Right lobe of liver (tissue), 6 donors: ENCODE measurements at places on chromosomes 2 and 18. TPM values are rescaled to one million over a fixed set of nuclear protein-coding genes. Genes with fewer than 3 reads are reported as not detected.

DNA sequence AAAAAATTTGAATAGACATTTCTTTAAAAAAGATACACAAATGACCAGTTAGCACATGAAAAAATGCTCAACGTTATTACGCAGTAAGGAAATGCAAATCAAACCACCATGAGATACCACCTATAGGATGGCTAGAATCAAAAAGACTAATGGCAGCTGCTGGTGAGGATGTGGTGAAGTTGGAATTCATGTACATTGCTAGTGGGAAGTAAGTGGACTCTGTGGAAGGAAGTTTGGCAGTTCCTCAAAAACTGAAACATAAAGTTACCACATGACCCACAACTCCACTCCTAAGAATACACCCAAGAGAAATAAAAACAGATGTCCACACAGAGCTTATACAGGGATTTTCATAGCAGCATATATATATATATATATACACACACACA lies 51.2 kb downstream of the MBP start:
- no peaks in the 10 kb centered on the region for H3K36me3 ChIP-seq
- H3K27me3 ChIP-seq, result no peaks in the 10 kb centered on the region
- no peaks in the 10 kb centered on the region for H3K4me1 ChIP-seq
- no peak overlapping the region for H3K27ac ChIP-seq
- no peak for DNase-seq
- H3K4me3 ChIP-seq, result no peak overlapping the region

GRCh38 chr2:96872591-96873349 lies 2.9 kb upstream of the SEMA4C start:
- no peak overlapping the region for H3K4me3 ChIP-seq
- H3K27me3 ChIP-seq, result no peaks in the 10 kb centered on the region
- no peak for DNase-seq
- no peak overlapping the region for H3K27ac ChIP-seq

- no peaks in the 10 kb centered on the region for H3K27me3 ChIP-seq
- no peak overlapping the region for H3K27ac ChIP-seq
- H3K4me3 ChIP-seq, result no peak overlapping the region
- H3K36me3 ChIP-seq, result no peaks in the 10 kb centered on the region
- no peaks in the 10 kb centered on the region for H3K4me1 ChIP-seq
Measured at GRCh38 chr2:7607441-7608173, 690.4 kb downstream of the RNF144A start.

DNA sequence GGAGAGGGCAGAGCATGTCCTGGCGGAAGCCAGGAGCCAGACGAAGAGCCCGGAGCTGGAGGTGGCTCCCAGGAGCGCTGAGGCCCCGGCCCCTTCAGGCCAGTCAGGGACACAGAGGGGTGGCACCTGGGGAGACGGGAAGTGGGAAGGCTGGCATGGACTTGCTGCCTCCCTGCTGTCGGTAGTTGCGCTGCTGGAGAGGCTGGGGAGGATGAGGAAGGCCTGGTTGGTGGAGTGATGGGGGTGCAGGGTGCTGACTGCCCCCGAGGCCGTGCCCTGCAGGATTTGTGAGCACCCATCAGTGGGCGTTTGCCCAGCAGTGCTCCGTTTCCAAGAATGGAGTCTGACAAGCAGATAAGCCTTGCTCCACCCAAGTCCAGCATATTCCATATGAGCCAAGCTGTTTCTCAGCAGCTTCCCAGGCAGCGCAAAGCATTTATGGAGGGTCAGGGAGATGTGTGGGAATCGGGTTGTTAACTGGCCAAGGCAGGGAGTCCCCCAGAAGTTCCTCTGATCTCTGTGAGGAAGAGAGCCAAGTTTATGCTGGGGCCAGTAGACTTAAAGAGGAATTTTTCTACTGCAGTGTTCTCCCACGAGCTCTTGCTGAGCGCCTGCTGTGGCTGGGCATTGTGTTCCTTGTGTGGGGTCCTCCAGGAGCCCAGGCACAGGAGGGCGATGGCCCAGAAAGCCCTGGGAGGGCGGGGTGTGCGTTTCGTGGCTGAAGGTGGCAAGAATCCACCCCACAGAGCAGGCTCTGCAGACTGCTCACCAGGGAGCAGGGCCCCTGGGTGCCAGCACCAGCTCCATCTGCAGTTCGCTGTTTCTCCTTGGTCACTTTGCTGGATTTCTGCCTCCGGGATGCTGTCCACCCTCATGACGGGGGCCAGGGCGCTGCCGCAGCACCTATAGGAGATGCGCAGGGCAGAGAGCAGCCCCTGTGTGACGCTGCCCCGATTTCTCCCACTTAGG lies 250.2 kb downstream of the ALPK2 start:
- no peak for DNase-seq
- no peaks in the 10 kb centered on the region for H3K27me3 ChIP-seq
- no peaks in the 10 kb centered on the region for H3K36me3 ChIP-seq
- H3K27ac ChIP-seq, result no peak overlapping the region
- H3K4me3 ChIP-seq, result no peak overlapping the region

DNA sequence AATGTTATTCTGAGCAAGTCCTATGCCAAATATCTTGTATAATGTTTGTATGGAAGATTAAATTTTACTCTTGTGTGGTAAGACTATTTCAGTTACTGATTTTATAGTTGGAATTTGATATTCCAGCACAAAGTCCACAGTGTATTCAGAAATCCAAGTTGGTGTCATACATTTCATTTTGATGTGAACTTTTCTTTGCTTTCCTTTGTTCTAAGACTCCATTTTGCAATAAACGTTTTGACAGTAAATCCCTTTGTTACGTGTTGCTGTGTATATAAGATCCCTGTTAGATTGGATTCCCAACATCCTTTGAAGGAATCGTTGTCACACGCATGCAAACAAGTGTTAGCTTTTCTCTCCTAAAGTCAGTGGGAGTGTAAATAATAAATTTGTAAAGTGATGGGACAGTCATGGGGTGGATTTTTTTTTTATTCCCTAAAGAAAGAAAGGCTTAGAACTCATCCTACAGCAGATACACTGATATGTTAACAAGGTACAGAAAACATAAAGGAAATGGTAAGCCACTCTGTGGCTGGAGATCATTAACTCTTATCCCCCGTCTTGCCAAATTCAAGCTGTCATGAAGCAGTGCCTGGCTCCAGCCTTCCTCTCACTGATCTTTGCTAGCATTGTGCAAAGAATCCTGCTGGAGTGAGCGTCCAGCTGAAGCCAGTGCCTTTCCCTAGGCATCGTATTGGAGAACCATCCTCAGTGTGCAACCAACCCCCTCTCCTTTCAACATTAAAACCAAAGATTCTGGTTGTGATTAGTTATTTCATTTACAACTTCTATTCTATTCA lies 127.6 kb upstream of the CDCA7 start:
- no peak overlapping the region for H3K27ac ChIP-seq
- no peak overlapping the region for H3K4me3 ChIP-seq
- no peak for DNase-seq
- no peaks in the 10 kb centered on the region for H3K27me3 ChIP-seq
- H3K4me1 ChIP-seq, result no peaks in the 10 kb centered on the region
- no peaks in the 10 kb centered on the region for H3K36me3 ChIP-seq

DNA sequence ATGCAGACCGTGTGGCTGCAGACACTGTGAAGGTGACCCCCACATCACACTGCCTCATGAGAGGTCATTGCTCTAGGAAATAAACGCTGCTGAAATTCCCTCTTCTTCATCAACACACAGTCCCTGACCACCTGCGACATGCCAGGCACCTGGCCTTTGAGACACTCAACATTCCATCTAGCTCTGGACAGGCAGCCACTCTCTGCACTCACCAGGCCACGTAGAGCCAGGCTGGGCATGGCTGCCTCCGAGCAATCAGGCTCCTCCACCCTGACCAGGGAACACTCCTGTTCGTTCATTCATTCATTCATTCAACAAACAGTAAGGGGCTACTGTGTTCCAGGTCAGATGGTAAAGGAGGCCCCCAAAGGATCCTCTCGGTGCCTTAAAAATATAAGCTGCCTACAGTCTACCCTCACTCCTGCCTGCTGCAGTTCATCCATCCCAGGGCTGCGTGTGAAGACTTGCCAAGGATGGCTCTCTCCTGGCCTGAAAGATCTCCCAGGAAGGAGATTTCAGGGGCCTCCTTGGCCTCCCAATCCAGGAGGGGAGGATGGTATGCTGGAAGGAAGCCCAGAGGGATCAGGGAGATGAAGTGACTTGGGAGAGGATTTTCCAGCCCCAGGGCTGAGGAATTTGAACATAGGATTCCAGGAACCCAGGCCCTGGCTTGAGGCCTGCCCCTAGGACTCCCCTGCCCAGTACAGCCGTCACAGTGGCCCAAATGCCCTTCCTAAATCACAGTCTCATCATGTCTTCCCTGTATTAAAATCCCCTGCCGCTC lies 66.7 kb downstream of the TNS1 start:
- H3K27ac ChIP-seq, result peak overlapping the region; percentile 97
- no peaks in the 10 kb centered on the region for H3K36me3 ChIP-seq
- no peak for DNase-seq

GRCh38 chr2:44295633-44296359 lies 20.5 kb downstream of the SLC3A1 start:
- H3K27me3 ChIP-seq, result no peaks in the 10 kb centered on the region
- H3K4me3 ChIP-seq, result no peak overlapping the region

- no peaks in the 10 kb centered on the region for H3K4me1 ChIP-seq
- no peak overlapping the region for H3K27ac ChIP-seq
- no peaks in the 10 kb centered on the region for H3K27me3 ChIP-seq
- no peaks in the 10 kb centered on the region for H3K36me3 ChIP-seq
Measured at GRCh38 chr2:119553687-119554344, 9.6 kb downstream of the CFAP221 start.

DNA sequence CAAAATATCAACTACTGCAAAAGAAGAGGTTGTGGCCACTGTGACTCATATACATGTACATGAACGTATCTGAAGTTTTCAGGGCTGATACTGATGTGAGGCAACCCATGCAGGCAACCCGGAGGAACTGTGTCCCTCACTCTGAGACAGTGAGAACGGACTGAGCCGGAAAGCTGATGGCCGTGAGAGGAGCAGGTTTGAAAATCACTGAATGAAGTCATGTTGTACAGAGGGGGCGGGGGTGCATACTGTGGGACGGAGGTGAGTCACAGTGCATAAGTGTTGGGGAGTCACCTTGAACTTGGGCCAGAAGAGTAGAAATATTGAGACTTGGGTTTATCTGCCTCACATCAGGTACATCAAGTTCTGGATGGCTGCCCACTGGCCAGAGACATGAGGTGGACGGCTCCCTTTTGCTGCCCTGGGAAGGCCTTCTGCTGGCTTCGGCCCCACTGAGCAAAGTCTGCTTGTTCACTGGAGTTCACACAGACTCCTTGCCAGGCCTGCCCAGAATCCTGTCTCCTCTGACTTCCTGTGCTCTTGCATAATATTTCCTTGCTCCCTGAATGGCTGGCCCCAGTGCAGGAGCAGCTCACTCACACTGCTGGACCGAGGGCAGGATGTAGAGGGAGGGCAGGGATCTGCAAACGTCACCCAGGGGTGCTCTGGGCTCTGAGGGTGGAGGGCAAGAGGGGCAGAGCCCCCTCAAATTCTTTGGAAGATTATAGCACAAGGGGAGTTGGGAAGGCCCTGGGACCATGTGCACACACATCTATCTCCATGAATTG lies 18.1 kb downstream of the EPAS1 start:
- no peaks in the 10 kb centered on the region for H3K27me3 ChIP-seq
- peaks cover 5% of the 10 kb centered on the region for H3K4me1 ChIP-seq
- peak overlapping the region; percentile 86 for H3K27ac ChIP-seq
- H3K4me3 ChIP-seq, result no peak overlapping the region
- peak; percentile 97 for DNase-seq

- DNase-seq, result no peak
- peaks cover 24% of the 10 kb centered on the region for H3K4me1 ChIP-seq
- H3K27ac ChIP-seq, result no peak overlapping the region
- no peaks in the 10 kb centered on the region for H3K27me3 ChIP-seq
- no peaks in the 10 kb centered on the region for H3K36me3 ChIP-seq
Measured at GRCh38 chr2:8310557-8311455, 371.1 kb upstream of the ID2 start.

DNA sequence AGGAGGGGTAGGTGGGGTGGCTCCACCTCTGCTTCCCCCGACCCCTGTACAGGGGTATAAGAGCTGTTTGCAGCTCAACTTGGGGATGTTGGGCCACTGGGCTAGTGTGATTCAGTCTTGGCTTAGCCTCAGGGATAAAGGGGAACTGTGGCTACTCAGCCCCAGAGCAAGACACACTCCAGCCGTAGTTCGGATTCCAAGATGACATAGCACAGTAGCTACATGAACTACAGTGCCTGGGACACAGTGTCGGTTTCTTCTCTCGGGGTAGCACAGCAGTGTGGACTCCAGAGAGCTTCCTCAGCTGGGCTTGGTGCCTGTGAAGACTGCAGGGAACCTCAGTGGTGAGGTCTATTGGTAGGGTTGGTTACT lies 21.1 kb downstream of the CARF start:
- no peak overlapping the region for H3K27ac ChIP-seq
- no peak overlapping the region for H3K4me3 ChIP-seq
- no peaks in the 10 kb centered on the region for H3K36me3 ChIP-seq
- no peak for DNase-seq

DNA sequence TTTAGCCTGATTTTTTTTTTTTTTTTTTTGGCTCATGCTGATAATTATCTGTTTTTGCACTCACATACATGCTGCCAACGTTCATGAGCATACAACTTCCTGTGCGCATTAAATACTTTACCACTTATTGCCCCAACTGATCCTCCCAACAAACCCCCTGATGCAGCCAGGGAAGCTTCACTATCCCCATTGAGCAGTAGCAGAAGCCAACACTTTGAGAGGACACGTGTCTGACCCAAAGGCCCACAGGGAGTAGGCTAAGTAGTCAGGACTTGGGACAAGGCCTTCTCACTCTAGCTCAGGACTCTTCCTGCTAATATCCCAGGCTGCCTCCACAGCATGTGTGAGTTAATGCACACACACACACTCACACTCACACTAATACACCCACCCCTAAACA lies 36.2 kb upstream of the MAT2A start:
- no peaks in the 10 kb centered on the region for H3K4me1 ChIP-seq
- no peaks in the 10 kb centered on the region for H3K27me3 ChIP-seq
- no peaks in the 10 kb centered on the region for H3K36me3 ChIP-seq
- H3K4me3 ChIP-seq, result no peak overlapping the region

DNA sequence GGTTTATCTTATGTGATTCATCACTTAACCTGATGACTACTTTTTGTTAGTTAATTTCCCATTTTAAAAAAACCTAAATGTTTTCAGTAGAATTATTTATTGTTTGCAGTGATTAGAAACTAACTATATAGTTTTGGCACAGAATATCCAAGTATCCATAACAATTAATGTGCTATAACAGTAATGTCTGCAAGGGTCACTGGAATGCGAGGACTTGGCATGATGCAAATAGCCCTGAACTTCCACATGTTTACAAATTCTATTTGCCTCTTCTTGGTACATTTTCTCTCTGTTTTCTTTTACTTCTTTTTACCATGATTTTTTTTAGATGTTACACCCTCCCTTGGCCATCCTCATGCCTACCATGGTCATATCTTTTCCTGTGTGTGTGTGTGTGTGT lies 49.3 kb upstream of the GALNT3 start:
- no peaks in the 10 kb centered on the region for H3K27me3 ChIP-seq
- H3K4me1 ChIP-seq, result no peaks in the 10 kb centered on the region
- H3K27ac ChIP-seq, result no peak overlapping the region
- no peak for DNase-seq

GRCh38 chr2:10934979-10935350 lies 23.2 kb downstream of the KCNF1 start:
- no peak overlapping the region for H3K4me3 ChIP-seq
- H3K27ac ChIP-seq, result no peak overlapping the region
- no peaks in the 10 kb centered on the region for H3K36me3 ChIP-seq
- no peak for DNase-seq
- no peaks in the 10 kb centered on the region for H3K4me1 ChIP-seq

The PTPRN gene
- not detected for total RNA-seq

The FLACC1 gene
- total RNA-seq, result 0.98 TPM

The VIT gene
- not detected for total RNA-seq

The POTEF gene
- total RNA-seq, result not detected

The ACTG2 gene
- total RNA-seq, result 0.39 TPM

The PPM1G gene
- 25.2 TPM for total RNA-seq

The NDUFS1 gene
- total RNA-seq, result 101 TPM

The CHRNA1 gene
- not detected for total RNA-seq

The GTF3C2 gene
- total RNA-seq, result 20.1 TPM

The ELOA2 gene
- total RNA-seq, result not detected

The CNGA3 gene
- total RNA-seq, result not detected

The BMP10 gene
- 5.8 TPM for total RNA-seq
